COR-L47 (cell line): ENCODE measurements at places on chromosomes 7 and 10.

DNA sequence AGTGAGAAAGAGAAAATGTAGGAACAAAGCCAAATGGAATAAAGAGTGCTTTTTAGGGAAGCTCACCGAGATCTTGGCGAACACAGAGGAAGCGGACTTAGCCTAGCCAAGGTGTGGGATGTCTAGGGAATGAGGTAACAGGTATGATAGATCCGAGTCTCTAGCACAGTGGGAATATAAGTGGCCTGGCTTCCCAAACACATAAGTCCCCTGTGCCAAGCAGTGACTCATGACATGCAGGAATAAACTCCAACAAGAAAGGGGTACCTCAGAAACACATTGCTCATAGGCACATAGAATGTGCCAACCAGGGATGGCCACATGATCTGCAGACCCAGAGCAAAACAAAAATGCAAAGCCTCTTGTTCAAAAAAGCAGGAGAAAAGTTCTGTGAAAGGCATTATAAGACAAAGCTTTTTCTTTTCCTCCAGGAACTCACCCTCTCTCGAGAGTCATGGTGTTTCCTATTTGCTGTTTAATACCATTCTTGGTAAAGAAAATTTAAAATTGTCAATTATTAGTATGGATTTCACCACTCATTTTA is 542.5 kb downstream of the GATA3 start:
- DNase-seq = no peak

- no peak for DNase-seq
Observed at GRCh38 chr10:52394246-52394645, 80.2 kb downstream of the DKK1 start.

DNA sequence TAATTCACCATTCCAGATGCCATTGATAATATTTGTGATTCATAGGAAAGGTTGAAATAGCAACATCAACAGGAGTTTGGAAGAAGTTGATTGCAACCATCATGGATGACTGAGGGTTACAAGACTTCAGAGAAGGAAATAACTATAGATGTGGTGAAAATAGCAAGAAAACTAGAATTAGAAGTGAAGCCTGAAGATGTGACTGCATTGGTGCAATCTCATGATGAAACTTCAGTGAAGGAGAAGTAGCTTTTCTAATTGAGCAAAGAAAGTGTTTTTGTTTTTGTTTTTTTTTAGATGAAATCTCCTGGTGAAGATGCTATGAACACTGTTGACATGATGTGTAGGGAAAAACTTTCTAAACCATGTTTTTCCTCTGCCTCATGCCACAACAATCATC is 18.7 kb upstream of the CD36 start:
- no peak for DNase-seq

GRCh38 chr7:26675143-26675887 is 189.1 kb downstream of the SKAP2 start:
- no peak for DNase-seq

GRCh38 chr7:142874837-142875236 is 10.7 kb downstream of the TRPV6 start:
- DNase-seq = no peak

- no peak for DNase-seq
Observed at GRCh38 chr7:70580161-70580560, 551.8 kb upstream of the GALNT17 start.

DNA sequence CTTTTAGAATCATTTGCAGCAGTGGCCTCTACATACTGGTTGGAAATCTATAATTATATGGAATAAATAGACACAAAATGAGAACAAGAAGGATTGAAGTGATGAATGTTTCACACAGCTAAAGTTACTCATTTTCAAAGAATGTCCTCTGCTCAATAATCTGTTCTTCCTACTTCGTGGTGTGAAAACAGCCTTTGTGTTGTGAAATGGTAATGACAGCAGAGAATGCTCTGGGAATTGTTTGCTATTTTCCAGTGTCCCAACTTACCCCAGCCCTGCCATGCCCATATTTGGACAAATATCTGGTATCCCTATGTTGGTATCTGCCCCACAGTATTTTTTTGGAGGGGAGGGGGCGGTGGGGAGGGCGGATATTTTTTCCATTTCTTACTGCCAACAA is 130.4 kb downstream of the GLI3 start:
- DNase-seq = no peak

GRCh38 chr7:8176370-8177081 is 85.4 kb downstream of the ICA1 start:
- DNase-seq = no peak

- peak; percentile 39 for DNase-seq
Observed at GRCh38 chr7:31443457-31443856, 70.4 kb upstream of the ITPRID1 start.

- DNase-seq = no peak
Observed at GRCh38 chr7:24346716-24347115, 62.7 kb downstream of the NPY start.

DNA sequence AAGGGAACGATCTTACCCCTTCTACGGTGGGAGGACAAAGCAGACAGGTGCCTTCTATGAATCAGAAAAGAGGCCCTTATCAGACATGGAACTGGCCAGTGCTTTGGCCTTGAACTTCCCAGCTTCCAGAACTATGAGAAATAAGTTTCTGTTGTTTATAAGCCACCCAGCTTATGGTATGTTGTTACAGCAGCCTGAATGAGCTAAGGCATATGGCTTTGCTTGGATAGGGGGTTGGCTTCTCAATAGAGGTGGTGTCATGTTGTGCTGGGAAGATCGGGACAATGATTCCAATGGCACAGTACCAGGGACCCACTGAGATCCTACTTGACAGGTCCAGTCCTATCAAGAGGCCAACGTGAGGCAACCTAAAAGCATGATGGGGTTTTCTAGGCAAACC is 183.4 kb upstream of the BMPER start:
- no peak for DNase-seq

DNA sequence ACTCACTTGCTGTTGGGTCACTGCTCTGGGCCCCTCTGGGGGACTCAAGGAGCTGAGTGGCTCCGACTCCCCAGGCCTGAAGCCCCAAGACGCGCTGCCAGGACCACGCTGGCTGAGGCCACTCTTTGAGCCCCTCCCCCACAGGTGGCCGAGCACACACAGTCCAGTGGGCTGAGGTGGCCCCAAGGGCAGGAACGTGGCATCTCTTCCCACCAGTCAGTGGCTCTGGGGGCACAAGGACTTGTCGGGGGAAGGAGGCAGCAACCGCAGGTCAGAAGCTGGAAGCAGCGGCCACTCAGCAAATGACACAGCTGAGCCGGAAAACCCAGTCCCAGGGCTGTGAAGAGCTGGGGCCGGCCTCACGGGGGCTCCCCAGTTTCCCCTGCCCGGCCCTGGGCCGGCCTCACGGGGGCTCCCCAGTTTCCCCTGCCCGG is 24.1 kb downstream of the GRIFIN start:
- DNase-seq = no peak

DNA sequence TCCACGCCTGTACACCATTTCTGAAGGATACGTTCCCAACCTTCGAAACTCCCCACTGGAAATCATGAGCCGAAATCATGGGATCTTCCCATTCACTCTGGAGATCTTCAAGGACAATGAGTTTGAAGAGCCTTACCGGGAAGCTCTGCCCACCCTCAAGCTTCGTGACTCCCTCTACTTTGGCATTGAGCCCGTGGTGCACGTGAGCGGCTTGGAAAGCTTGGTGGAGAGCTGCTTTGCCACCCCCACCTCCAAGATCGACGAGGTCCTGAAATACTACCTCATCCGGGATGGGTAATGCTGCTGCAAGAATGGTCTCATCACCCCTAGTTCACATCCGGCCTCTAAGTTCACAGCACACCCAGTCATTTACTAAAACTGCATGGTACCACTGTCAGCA is 30.3 kb downstream of the PLA2G12B start:
- no peak for DNase-seq

DNA sequence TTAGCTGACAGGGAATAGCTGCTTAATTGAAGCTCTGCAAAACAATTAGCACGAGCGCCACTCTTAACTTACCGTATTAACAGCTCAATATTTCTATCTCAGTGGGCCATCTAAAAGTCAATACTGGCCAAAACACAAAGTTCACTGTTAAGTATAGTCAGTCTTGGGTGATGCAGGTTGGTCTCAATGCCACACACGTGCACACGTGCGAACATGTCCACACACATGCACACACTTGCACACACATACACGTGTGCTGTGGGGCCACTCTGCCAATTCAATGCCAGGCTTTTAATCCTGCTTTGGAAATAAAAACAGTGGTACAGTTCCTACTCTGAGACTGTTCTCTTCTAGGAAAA is 105.1 kb downstream of the GRB10 start:
- DNase-seq = no peak

DNA sequence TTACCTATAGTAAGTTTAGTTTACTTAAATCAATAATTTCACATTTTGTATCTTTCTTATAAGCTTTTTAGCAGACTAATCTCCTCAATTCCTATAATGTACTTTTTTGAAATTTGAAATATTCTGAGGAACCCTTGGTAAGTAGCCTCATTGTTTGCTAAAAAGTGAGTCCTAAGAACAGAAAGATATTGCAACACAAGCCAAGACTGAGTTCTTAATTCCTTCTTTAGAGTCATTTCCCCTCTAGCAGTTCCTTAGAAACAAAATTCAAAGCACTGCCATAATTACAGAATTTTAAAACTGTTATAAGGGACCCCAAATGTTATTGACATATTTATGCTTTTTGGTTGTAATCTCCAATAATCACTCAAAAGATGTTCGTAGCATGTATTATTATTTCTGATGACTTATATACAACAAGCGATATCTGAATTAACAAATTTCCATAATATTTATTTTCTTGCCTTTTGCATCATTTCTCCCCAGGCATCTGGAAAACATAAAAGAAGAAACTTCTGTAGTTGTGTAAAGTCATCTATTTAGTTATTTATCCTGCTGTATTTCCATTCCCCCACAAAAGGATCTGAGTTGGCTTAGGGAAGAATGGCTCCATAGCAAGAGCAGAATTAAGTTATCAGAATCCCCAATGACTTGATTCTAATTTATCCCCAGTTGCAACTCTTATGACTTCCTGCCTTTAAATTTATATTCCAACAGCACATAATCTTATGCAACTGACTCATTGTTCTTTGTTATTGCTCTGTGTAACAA is 67.8 kb downstream of the TMEM26 start:
- no peak for DNase-seq

GRCh38 chr7:27112955-27113949 is 10.8 kb upstream of the HOXA2 start:
- no peak for DNase-seq

- DNase-seq = no peak
Observed at GRCh38 chr10:96512524-96513304, 1.0 kb downstream of the TLL2 start.

DNA sequence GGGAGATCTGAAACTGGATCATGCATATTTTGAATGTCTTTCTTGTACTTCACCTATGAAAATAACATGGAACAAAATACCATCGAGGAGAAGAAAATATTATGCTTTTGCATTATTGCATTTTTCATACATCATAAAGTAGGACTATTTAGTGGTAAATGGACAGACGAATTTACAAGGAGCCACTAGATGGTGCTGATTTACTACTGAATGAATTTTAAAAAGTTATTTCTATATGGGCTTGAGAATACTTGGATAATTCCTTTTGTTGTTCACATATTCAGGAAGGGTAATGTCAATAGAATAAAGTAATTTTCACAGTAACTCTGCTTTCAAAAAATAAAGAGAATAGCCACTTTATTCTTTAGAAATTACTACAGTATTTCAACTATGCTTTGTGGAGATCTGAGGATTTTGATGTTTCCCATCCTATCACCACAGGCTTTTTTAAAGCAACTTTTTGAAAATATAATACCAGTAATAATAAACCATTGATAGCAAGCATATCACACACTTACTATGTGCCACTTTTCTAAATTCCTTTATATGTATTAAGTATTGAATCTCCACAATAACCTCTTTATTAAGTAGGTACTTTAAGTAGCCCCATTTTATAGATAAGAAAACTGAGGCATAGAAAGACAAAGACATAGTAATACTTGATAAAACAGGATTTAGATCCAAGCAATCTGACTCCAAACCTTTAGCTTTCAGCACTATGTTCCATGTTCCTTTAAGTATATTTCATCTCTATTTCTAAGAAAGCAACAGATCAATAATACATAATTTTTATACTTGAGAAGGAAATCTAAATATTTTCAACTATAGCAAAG is 38.6 kb downstream of the NEBL start:
- DNase-seq = peak; percentile 4

GRCh38 chr10:69655868-69656555 is 26.0 kb downstream of the FAM241B start:
- DNase-seq = no peak

- no peak for DNase-seq
Observed at GRCh38 chr7:27079234-27079975, 16.4 kb downstream of the HOXA1 start.

DNA sequence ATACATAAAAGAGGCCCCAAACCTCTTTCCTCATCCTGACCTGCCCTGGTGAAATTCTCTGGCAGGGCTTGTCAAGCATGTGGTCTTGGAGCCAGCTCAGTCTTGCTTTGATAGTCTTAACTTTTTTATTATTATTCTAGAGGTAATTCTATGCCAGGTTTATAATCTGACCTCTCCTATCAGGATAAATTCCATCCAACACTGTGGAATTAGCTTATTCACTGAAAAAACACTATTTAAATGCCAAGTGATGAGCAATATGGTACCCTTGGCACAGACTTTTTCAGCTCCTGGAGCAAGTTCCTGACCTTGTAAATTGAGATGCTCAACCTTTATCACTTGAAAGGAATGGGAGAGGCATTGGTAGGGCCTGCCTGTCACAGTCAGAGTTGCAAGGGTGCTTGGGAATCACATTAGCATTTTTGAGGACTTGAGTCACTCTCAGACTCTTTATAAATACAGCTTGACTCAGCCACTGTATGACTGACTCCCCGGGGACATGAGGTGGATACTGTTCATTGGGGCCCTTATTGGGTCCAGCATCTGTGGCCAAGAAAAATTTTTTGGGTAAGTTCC is at the start of gene CPA4:
CPA4 (plus strand) TSS at position 480 of the 576 bp plus-strand sequence; CDS start at position 500, 20 bp downstream.
- DNase-seq = no peak
